Activated naive CD4-positive, alpha-beta T cell treated with anti-CD3 and anti-CD28 coated beads for 36 hours (primary cell): ENCODE measurements at places on chromosomes 4 and X.

DNA sequence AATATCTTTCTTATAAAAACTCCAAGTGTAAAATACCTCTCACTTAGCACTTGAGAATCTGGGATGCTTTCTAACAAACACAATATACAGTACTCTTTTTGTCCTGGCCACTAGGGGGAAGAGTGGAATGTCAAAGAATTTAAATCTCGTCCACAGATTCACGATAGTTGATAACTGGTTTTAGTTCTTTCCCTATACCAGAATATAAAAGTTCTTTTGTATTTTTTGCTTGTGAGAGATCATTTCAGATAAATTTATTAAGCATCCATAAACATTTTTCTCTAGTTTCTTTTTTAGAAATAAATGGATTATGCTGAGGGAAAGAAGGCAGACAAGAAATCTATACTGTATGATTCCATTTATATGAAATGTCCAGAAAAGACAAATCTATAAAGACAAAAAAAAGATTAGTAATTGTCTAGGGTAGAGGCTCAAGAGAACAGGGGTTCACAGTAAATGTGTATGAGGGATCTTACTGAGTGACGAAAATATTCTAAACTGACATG is 50.4 kb downstream of the MGARP start:
- DNase-seq: no peak

DNA sequence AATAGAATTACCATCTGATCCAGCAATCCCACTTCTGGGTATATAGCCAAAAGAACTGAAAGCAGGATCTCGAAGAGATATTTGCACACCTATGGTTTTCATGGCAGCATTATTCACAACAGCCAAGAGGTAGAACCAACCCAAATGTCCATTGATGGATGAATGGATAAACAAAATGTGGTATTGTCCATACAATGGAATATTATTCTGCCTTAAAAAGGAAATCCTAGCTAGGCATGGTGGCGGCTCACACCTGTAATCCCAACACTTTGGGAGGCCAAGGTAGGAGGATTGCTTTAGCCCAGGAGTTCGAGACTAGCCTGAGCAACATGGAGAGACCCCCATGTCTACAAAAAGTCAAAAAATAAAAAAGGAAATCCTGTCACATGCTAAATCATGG is 27.3 kb downstream of the SAT1 start:
- no peak for DNase-seq

DNA sequence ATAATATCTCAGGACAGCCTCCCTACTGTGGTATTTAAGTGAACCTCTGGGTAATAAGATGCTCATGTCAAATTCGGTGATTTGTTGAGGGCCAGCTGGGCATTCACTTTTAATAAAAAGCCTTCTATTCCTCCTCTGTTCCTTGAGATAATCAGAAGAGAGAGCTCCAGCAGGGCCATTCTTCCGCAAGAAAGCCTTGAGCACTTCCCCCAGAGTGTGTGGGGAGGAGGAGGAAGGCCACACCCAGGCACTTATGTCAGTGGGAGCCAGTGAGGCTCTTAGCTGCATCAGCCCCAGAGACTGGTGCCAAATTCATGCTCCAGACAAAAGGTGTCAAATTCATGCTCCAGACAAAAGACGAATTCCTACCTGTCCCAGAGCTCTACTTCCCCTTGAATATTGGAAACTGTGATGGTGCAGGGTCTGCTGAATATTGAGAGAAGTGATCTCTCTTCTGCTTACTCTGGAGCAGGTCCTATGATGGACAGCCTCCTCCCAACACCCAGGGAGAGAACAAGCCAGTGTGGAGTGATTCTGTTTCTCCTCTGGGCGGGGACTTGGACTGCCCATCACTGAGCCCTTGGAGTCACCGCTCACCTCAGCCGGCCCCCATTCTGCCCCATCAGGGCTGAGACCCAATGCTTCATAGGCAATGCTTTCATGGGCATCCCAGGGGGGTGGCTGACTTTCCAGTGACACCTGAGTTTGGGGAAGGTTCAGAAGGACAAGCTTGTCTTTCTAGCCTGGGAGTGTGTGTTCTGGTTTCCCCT is 68.1 kb downstream of the FHDC1 start:
- no peak for DNase-seq

- no peak for DNase-seq
Measured at GRCh38 chrX:118545510-118545909, 49.9 kb downstream of the DOCK11 start.

DNA sequence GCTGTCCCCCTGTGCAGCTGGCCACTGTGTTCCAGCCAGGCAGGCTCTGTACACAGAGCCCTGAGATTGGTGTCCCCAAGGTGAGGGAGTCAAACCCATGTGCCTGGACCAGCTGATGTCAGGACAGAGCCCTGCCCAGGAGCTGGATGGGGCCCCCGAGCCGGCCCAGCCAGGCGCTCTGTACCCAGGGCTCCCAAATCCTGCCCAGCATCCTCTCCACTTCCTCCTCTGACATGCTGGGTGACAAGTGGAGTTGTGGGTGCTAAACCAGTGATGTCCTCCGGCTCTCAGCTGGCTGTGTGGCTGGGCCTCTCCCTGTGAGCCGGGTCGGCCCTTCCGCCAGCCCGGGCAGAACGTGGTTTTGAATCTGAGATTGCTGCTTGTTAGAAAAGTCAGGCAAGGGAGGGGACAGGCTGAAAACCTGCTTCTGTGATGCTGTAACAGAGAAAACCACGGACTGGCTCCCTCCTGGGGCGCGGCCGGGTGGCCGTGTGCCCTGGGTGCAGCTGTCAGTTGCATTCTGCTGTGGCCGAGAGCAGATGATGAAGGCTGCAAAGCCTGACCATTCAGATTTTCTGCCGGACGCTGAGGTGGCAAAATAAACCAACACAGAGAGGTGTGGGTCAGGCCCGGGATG is 7.9 kb upstream of the CPLX1 start:
- DNase-seq: no peak

GRCh38 chr4:7801001-7801400 is 138.7 kb downstream of the AFAP1 start:
- DNase-seq: no peak

GRCh38 chrX:2767631-2768455 is 16.0 kb downstream of the XG start:
- DNase-seq: no peak

GRCh38 chr4:26218677-26219605 is 101.9 kb upstream of the RBPJ start:
- DNase-seq: no peak

DNA sequence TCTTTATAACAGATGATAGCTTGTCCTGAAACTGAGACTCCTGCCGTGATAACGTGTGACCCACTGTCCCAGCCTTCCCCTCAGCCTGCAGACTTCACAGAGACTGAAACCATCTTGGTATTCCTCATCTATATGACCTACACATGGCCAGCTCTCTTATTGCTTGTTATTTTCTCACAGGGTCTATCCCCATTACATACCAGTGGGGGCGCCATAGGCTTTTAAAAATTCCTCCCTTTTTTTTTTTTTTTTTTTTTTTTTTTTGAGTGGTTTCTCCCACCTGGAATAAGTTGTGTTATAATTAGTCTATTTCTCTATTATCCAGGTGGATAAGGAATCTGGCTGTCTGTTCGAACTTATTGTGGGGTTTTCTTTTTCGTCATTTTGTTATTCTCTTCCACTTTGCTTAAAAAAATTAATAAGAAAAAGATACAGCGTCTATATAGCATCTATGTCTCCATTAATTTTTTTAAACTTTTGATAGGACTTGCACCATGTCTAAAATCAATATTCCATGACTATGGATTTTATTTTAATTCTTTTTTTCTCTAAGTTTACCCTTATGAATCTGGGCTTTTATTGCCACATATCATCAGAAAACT is 47.2 kb downstream of the GYG2 start:
- no peak for DNase-seq
